ENCODE measurements at places on chromosomes 3 and 15.

GRCh38 chr3:191424881-191425280, 36.1 kb upstream of the PYDC2 start:
- DNase-seq = no peak

DNA sequence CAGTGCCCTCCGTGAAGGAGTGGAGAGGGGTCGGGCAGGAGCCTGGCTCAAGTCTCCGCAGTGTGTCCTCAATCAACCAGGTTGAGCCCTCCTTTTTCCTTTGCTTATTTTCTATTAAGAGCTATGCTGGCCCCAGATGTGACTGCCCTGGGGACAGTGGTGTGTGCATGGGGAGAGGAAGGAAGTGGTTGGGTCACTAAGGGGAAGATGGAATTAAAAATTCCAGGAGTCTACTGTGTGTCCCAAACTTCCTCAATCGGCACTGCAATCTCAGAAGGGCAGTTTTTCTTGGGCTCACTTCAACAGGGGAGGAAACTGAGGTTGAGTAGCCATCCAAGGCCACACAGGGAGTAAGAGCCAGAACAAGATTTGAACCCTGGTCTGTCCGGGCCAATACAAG, 13.7 kb upstream of the GRIP2 start:
- DNase-seq = no peak

GRCh38 chr3:128665362-128666021, 14.9 kb upstream of the RPN1 start:
- DNase-seq = peak; percentile 34

DNA sequence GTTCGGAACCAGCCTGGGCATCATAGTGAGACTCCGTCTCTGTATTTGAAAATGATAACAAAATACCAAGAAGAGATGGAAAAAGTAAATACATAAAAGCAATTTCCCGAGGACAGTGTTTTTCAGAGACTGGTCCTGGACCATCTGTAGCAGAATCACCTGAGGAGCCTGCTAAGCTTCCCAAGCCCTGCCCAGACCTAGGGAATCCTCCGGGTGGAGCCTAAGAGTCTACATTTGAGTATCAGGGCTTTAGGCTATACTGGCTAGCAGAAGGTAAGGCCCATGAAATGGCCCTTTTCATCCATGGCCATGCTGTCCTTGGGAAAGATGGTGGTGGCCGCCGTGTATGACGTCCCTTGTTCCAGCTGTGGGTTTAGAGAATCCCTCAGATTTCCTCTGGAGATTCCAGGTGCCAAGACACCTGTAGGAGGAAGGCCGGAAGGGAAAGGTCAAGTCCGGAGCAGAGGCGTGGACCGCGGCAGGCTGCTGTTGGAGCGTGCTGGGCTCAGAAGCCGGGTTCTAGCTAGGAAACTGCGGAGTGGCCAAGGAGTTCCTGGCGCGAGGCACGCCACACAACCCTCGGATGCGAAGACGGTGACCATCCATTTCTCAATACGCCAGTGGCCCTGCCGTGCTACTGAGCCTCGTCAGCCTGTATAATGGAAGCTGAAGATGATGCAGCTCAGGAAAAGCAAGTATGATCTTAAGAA, 50.9 kb downstream of the TMEM44 start:
- no peak for DNase-seq

GRCh38 chr3:9147215-9147895, 102.1 kb downstream of the SRGAP3 start:
- no peak for DNase-seq

GRCh38 chr3:134306320-134306719, 55.7 kb upstream of the RYK start:
- DNase-seq = no peak
